ENCODE measurements at places on chromosomes 6 and 20.

DNA sequence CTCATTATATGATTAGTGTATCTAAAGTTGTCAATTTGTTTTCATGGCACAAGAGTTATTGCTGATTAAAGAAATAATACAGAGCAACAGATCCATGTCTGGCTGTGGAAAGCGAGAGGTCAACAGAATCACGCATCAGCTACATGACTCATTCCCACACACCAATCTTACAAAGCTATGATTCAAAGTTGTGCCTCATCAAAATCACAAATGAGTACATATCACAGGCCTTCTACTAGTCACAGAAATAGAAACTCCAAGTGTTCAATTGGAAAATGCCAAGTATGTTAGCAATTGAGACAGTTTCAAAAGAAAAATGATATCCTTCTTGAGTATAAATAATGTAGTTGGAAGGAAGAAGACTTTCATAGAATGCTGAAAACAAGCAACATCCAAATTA, 57.8 kb upstream of the NKAIN2 start:
- DNase-seq, result no peak

DNA sequence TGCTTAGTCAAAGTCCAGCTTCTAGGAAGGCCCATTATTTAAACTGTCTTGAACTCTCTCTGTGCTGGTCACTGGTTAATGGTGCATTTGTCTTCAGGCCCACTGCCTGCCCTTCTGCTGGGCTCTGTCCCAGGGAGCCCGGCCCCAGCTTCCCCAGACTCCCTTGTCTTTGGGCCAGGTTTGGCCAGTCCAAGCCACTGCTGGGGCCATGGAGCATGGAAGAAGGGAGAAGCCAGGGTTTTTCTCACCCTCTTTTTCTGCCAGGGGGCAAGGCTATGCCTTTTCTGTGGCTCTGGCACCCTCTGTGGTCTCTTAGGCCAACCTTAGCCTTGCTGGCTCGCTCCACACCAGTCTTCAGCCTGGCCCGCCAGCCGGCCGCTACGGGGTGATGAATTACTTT, 390.0 kb upstream of the SULF2 start:
- no peak for DNase-seq

DNA sequence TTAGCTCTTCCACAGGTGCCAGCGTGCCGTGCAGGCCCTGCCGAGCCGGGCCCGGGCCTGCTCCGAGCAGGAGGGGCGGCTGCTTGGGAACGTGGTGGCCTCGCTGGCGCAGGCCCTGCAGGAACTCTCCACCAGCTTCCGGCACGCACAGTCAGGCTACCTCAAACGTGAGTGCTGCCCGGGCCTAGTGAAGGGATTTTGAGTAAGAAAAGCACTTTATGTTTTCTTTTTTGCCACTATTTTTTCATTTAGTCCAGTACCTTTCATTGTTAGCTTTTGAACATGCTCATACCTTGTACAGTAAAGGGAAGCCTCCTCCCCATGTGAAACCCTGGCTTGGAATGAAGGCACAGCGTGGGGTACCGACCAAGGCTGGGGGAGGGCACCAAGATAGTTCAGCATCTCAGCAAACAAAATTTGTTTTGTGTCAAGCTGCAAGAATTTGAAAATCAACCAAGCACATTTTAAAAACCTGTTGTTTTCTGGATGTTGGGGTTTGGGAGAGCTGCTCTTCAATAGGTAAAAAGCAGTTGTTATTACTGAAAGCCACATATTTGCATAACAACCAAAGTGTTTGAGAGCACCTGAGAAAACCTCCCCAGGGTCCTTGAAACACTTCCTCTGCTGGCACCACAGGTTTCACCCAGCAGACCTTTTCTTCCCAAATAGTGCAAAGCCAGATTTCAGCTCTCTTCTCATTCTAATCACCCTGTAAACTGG, 18.4 kb downstream of the STX16 start:
- no peak for DNase-seq

DNA sequence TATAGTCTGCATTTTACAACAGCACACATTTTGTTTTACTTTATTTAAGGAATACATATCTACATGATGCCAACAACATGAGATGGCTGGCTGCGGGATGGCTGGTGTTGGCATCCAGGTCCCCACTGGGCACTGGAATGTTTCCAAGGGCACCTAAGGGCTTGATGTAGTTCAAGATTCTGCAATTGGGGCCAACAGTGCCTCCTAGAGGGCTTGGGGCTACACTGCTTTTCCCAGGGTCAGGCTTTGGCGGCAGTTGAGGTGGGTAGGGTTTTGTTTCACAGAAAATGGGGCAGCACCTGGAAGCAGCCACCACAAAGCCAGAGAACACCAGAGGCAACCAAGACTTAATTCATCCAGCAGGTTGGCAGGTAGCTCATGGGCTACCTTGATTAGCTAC, 202.2 kb upstream of the PRND start:
- no peak for DNase-seq

DNA sequence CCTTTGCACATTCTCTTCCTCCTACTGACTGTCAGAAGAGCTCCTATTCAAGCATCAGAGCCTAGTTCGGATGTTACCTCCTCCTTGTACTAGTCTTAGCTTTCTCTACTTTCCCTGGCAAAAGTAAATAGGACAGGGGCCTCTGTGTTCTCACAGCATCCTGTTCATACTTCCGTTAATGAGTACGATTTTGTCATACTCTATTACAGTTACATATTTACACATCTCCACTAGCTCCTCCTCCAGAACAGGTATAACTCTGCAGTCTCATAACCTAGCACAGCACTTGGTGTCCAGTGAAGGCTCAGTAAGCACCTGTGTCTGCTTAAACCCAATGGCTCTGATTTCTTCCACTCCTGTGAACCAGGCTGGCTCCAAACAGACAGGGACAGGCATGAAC, 7.0 kb downstream of the ELMO2 start:
- DNase-seq, result no peak

DNA sequence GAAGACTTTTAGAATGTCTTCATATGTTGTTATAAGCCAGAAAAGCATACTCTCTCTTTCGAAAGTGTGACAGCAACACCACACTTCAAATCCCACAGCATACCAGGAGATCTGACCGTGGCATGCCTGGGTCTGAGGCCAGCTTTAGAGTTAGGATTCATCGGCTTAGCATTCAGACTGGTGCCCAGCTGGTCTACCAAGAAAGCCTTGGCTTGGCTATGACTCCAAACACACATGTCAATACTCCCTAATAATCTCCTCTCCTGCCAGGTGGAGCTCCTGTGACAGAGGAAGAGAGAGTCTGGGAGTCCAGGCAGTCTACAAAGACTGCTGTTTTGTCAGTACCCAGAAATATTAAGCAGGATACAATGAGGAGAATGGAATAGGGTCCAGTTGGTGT, 77.1 kb upstream of the MAN1A1 start:
- DNase-seq, result no peak

GRCh38 chr20:60970601-60971000, 281.5 kb upstream of the CDH4 start:
- no peak for DNase-seq

GRCh38 chr6:161265975-161266374, 7.9 kb downstream of the AGPAT4 start:
- DNase-seq, result no peak

DNA sequence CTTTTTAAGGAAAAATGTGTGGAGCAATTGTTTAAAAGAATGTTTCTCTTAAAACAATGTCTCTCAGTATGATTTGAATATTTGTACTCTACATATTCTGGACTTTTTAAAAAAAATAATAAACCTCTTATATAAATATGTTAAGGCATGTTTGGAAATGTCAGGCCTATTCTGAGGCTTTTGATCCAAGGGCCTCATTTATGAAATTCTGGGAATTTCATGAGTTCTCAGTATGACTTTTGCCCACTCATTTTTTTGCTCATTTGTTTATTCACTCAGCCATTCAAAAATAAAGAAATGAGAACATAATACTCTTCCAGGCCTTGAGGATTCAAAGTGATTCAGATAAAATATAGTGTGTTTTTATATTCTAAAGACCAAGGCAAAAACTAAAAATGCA, 60.4 kb downstream of the DOK5 start:
- no peak for DNase-seq

GRCh38 chr20:33400812-33401183, 521 bp downstream of the CDK5RAP1 start:
- DNase-seq, result no peak

DNA sequence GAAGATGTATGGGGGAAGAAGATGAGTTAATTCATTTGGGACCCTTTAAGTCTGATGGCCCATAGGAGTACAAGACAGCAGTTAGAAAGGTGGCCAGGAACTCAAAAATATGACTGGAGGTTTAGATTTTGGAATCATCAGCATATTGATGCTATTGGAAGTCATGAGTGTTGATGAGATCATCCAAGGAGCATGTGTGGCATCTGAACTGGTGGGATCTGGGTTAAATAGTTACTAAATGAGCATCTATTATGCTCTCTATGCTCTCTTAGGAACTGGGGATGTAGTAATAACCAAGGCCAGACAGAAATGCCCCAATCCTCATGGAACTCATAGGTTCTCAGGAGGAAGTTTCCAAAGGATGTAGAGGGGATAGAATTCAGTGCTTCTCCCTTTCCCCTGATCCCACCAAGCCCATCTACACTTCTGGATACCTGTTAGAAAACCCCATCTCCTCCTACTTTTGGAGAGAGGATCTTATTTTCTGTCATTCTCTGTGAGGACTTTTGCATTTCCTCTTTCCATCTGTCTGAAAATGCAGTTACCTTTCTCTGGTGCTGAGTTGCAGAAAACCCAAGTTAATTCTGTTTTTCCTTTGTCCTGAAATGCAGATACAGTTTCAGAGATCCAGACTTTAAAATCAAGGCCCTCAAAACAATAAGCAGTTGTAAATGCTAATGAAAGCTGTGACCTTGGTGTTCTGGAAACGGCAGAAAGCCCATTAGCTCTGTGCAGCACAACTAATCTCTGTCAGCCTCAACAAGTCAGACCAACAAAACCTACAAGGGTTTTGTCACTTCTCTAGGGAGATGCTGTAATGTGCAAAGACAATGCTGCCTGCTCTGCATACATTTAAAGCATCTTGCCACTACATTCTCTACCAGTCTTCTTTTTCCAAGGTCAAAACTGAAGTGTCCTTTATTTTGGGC, 65.8 kb downstream of the TBC1D7 start:
- DNase-seq, result no peak

DNA sequence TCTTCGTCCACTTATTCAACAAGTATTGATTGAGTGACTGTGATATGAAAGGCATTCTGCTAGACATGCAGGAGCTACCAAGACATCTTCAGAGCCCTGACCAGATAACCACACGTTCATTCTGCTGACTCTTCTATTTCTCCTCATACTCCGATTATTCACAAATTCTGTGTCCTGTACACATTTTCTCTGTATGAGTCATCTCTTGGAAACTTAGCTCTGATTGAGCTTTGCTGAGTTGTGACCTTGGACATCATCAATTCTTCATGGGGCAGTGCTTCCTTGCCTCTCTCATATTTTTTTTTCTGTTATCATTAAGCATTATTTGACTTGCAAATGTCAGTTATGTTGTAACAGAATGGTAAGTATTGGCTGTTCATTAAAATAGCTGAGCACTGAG, 351.6 kb upstream of the CNR1 start:
- no peak for DNase-seq

DNA sequence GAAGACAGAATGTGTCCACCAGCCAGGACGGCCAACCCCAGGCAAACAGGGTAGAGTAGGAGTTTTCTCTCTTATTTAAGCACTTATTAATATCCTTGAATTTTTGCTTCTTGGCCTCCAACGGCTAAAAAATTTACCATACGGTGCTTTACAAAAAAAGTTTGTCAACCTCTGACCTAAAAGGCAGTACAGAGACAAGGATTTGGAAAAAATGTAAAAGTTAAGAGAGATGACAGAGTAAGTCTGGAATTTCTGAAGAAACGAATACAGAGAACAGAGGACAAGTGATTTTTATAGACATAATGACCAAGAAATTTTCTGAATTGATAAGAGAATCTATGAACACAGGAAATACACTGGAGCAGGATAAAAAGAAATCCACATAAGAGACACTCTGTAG, 10.2 kb downstream of the OSER1 start:
- DNase-seq, result no peak

GRCh38 chr6:71292001-71292400, 3.4 kb downstream of the OGFRL1 start:
- no peak for DNase-seq

Measured in tibial nerve (tissue), 4 donors.